ENCODE measurements at places on chromosomes 13 and 19. TPM values are rescaled to one million over a fixed set of nuclear protein-coding genes. Genes with fewer than 3 reads are reported as not detected.
A peak's percentile ranks its signal among the peaks of the same experiment; 100 is the strongest.

GRCh38 chr13:103066079-103066780 lies at the start of gene SLC10A2:
SLC10A2 (minus strand) TSS chr13:103066417; CDS start chr13:103066249, 168 bp downstream.
- DNase-seq: no peak

DNA sequence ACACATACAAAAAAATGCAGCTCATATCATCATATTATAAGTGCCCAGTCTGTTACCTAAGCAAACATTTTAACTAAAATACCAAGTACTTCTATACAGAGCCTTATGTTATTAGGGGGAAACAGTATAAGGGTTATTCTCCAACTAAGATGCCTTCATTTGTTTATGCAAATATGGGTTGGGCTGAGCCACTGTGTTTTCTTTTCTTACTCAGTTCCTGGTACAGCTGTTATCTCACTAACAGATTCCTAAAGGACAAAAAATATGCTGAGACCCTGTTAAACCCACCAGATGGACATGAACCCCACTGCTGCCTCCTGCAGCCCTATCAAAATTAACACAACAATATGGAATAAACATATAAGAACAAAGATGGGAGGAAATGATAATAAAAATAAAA lies 34.5 kb upstream of the SMAD9 start:
- DNase-seq: no peak

DNA sequence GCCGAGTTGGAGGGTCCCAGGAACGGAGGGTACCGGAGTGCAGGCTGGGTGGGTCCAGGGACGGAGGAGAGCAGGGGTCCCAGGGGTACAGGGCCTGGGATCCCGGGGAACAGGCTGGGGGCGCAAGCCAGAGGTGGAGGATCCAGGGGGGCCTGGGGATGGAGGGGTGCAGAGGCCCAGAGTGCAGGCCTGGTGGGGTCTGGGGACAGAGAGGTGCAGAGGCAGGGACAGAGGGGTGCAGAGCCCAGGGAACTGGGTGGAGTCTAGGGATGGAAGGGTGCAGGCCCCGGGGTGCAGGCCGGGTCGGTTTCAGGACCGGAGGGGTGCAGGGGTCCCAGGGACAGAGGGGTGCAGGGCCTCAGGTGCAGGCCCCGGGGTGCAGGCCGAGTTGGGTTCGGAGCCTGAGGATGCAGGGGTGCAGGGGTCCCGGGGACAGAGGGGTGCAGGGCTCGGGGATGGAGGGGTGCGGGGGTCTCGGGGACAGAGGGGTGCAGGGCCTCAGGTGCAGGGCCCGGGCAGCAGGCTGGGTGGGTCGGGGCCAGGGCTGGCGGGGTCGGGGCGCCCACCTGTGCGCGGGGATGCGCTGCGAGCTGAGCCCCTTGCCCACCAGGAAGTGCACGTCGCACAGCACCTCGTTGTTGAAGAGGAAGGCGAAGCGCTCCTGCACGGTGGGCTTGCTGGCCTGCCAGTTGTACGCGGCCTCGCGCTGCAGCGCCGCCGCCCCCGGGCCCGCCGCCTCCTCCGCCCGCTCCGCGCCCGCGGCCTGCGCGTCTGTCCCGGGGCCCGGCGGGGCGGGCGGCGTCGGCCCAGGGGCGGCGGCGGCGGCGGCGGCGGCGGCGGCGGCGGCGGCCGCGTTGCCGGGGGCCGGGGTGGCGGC lies 545 bp downstream of the BTBD2 start:
- DNase-seq: peak; percentile 91

- no peak for DNase-seq
These were observed 4.8 kb downstream of the EMP3 start for GRCh38 chr19:48330012-48330681.

DNA sequence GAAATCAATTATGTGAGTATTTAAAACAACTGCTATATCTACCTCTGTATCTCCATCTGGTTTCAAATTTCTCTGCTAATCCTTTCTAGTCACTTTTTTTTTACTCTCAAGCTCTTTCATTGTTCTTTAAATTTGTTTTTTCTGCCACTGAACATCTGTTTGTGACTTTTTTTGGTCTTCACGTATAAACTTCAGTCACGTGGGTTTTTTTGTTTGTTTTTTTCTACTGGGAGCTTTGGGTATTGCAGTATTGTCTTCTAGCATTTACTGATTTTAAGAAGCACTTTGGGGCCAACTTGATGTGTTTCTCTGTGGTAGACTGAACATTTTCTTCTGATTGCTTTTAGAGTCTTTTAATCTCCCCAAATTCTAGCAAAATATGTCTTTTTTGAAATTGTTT lies 262.6 kb upstream of the RXFP2 start:
- DNase-seq: no peak

GRCh38 chr19:30084390-30084819 lies 142.4 kb downstream of the URI1 start:
- DNase-seq: peak; percentile 48

GRCh38 chr19:4922530-4923275 lies 13.4 kb downstream of the UHRF1 start:
- DNase-seq: no peak

- no peak for DNase-seq
These were observed 524.6 kb downstream of the EFNB2 start for GRCh38 chr13:106010836-106011235.

DNA sequence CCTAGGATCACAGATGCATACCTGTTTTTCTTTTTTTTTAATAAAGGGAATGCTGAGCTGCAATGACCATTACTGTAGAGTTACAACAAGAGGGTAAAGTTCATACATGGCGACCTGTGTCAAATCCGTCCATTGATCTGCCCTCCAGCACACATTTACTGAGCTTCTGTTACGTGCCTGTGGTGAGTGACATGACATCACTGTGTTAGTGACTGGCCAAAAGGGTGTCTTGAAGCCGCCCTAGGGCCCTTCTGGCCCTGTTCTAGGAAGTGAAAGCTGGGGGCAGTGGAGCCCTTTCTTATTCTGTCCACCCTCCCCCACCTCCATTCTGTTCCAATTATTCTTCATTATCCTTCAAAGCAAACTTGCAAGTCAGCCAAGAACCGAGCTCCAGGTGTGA lies 66.3 kb downstream of the ZIC5 start:
- no peak for DNase-seq

- DNase-seq: no peak
These were observed 32.2 kb downstream of the EFNB2 start for GRCh38 chr13:106503272-106503671.

- DNase-seq: no peak
These were observed 2.6 kb upstream of the TIMM13 start for GRCh38 chr19:2429917-2430535.

DNA sequence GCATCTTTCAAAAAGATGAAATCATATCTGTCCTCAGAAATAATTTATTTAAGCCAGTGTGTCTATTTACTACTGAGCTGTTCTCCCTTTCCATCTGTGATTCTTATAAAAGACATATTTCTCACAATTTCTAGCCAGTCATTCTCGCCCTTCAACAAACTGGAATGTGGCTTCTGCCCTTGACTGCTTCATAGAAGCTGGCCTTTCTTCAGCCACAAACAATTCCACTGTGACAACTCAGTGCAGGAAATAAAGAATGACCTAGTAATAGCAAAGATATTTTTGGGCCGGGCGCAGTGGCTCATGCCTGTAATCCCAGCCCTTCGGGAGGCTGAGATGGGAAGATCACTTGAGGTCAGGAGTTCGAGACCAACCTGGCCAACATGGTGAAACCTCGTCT lies 655.5 kb downstream of the PCDH9 start:
- DNase-seq: no peak

DNA sequence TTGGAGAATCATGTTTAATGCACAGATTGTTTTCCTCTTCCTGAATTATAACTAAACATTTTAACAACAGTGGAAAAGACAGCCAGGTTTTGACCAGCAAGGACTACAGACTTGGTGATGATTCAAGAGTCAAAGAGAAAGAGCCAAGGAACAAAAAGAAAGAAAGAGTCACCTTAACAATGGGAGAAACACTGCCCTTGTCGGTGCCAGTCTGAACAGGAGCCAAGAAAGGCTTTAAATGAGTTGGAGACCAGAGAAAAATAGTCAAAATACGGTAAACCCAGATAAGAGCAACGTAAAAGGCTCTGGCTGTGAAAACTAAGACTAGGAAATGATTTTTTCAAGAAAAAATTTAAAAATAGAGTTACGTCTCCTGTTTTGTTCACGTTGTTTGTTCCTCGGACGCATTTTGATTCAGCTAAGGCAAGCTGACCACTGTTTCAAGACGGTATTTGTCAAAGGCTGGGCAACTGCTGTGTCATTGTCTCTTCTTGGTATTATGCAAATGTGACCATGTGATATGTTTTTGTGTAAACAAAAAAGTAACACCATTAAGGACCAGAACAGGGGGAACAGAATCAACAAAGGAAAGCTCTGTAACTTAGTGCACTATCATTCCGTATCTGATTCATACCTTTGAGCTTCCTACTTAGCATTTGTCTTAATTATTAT lies 634.5 kb downstream of the LIG4 start:
- no peak for DNase-seq

PTPRH gene
- total RNA-seq: 0.54 TPM

LILRB1 gene
- not detected for total RNA-seq

PROZ gene
- not detected for total RNA-seq

ELANE gene
- not detected for total RNA-seq

TPT1 gene
- 2,987 TPM for total RNA-seq

Measured in chondrocyte (in vitro differentiated cells).